Right ventricle myocardium superior (tissue), 1 donor: ENCODE measurements at places on chromosomes 5 and 9.
A peak's percentile ranks its signal among the peaks of the same experiment; 100 is the strongest.

DNA sequence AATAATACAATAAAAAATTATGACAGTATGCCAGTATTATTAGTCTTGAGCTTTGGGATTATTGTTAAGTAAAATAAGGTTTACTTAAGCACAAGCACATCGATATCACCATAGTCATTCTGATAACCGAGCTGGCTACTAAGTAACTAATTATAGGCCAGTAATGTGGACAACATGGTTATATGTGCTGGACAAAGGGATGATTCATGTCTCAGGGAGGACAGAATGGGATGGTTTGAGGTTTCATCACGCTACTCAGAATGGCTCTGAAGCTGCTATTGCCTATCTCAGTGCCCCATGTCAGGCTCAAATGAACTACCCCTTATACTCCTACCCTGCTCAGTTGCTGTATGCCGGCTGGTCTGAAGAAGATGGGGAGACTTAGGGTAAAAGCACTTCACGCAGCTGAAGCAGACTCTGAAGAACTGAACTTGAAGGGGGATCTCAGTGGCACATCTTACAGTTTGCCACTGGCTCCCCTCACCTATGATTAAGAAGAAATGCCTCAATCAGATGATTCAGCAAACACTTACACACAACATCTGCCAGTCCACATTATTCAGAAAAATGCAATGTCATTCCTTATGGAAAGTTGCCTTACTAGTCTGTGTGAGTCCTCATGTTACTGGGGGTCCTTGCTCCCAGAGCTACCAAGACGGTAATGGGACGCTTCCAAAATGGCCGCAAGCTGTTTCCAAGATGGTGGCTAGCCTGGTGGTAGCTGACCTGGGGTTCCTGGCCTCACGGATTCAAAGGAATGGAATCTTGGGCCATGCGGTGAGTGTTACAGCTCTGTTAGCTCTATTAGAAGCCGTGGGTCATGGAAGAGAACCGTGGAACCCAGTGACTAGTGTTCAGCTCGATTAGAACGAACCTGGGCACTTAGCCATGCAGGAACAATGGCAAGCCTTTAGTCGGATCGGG is 1098.6 kb downstream of the TAF11L14 start:
- DNase-seq = no peak

GRCh38 chr9:124840300-124840833 is 12.9 kb upstream of the WDR38 start:
- peak; percentile 41 for DNase-seq

DNA sequence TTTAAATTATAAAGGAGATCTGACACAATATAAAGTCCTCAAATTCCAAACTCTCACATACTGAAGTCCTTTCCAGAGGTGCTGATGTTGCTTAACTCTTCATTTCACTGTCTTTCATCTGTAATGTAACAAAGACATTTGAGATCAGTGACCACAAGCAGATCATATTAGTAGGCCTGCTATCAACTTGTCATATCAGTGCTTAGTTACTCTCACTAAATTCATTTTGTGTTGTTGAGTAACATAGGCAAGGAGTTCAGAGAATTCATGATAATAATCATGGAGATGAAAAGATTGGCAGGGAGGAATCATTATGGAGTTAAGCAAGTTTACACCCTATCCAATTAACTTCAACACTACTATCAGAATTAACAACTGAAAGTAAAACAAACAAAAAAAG is 571.0 kb upstream of the ARRDC3 start:
- DNase-seq = no peak

GRCh38 chr5:116494784-116495450 is 79.7 kb downstream of the SEMA6A start:
- no peak for DNase-seq

- DNase-seq = no peak
Measured at GRCh38 chr9:131697908-131698617, 41.8 kb downstream of the RAPGEF1 start.

- no peak for DNase-seq
Measured at GRCh38 chr5:13658761-13659160, 285.7 kb downstream of the DNAH5 start.

DNA sequence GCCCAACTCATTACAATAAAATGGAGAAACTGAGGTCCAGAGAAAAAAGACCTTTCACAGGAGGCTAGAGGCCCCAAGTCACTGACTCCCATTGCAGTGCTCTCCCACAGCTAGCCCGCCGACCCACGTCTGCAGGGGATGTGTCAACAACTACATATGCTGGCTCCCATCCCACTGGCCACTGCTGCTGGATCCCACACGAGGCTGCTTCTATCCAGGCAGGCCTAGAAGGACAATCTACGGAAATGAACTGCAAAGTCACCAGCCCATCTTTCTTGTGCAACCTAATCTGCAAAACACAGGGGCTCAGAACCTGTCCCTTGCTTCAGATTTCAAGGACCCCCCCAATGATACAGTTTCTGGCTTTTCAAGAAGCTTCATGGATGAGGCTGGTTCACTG is 24.0 kb downstream of the RAPGEF1 start:
- DNase-seq = peak; percentile 73
